Activated T-helper 2 cell treated with anti-CD3 and anti-CD28 coated beads, Interferon-gamma antibody, Interleukin-2, Interleukin-4, amounts not matched to agents 10 μg/mL and 5 μg/mL and 100 μg/mL, durations not matched to agents 14 hours and 24 hours and 36 hours (primary cell): ENCODE measurements at places on chromosomes 6 and 20. TPM values are rescaled to one million over a fixed set of nuclear protein-coding genes. Genes with fewer than 3 reads are reported as not detected.

The DNAH8 gene
- 0.05 TPM in 1 of 2 replicates, not detected in the other for total RNA-seq

- DNase-seq, result no peak
- no peak overlapping the region for H3K4me3 ChIP-seq
- no peaks in the 10 kb centered on the region for H3K27me3 ChIP-seq
- H3K4me1 ChIP-seq, result peaks cover 6% of the 10 kb centered on the region
Observed at GRCh38 chr20:36883977-36884535, 8.1 kb downstream of the TLDC2 start.

The PNLDC1 gene
- total RNA-seq, result 0.32 and 0.74 TPM in 2 replicates

DNA sequence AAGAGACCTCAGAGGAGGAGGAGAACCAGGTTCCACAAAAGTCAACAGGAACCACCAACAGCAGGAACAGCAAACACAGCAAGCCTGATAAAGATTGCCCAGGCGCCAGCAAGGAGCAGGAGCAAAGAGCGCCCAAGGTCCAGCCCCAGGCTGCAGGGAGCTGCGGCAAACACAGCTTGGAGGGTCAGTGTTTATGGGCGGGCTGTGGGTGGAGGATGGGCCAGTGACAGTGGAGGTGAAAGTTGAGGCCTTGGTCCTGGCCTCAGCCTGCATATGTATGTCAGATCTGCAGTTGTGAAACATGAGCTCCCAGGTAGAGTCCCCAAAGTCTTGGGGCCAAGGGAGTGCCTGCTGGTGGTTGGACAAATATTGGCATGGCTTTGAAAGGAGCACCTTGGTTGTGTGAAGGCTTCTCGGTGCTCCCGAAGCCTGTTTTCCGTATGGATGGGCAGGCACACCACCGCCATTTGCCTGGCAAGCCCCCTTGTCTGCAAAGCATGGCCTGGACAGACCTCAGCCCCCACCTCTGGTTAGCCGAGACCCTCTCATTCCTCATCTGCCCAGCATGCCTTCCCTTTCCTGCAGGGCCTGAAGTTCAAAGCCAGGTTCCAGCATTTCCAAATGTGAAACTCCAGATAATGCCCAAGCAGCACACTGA, 2.0 kb upstream of the CAPN11 start:
- H3K27ac ChIP-seq, result no peak overlapping the region
- peaks cover 16% of the 10 kb centered on the region for H3K4me1 ChIP-seq
- H3K4me3 ChIP-seq, result no peak overlapping the region
- no peak for DNase-seq
- no peaks in the 10 kb centered on the region for H3K27me3 ChIP-seq
- no peaks in the 10 kb centered on the region for H3K36me3 ChIP-seq

The MCCD1 gene
- total RNA-seq, result not detected in 2 replicates

DNA sequence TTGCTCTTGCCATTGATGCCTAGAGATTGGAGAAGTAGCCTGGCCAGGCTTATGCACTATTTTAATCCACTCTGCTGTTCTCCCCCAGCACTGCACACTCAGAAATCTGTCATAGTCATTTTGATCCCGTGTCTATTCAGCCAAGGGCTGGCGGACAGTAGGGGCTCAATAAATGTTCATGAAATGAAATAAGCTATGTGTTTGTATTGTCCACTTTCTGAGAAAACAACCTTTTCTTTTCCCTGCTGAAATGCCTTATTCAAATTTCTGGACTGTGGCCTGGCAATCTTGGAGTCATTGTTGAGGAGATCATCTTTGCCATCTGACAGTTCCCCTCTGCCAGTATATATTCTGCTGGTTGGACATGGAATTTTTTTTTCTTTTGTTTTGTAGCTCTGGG, 550.4 kb upstream of the MAP3K7 start:
- H3K36me3 ChIP-seq, result no peaks in the 10 kb centered on the region
- H3K4me3 ChIP-seq, result no peak overlapping the region
- H3K27ac ChIP-seq, result no peak overlapping the region
- DNase-seq, result no peak
- H3K4me1 ChIP-seq, result no peaks in the 10 kb centered on the region
- no peaks in the 10 kb centered on the region for H3K27me3 ChIP-seq

DNA sequence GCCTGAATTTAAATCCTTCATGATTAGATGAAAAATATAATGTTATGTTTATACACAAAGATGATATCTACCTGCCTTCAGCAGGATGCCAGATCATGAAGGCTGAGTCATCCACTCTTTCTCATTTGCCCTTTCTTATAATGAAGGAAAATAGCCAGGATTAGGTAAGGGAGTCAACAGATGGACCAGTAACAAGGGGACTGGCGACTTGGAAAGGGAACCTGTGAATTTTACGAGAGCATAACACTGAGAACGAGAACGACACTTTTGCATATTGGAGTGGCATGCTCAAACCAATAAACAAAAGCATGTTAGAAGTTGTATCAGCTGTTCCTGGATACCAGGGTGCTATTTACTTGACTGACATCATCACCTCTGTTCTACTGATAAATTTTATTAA, 154.0 kb downstream of the LAMP5 start:
- no peaks in the 10 kb centered on the region for H3K4me1 ChIP-seq
- no peak overlapping the region for H3K27ac ChIP-seq
- H3K27me3 ChIP-seq, result no peaks in the 10 kb centered on the region
- no peaks in the 10 kb centered on the region for H3K36me3 ChIP-seq
- no peak overlapping the region for H3K4me3 ChIP-seq

DNA sequence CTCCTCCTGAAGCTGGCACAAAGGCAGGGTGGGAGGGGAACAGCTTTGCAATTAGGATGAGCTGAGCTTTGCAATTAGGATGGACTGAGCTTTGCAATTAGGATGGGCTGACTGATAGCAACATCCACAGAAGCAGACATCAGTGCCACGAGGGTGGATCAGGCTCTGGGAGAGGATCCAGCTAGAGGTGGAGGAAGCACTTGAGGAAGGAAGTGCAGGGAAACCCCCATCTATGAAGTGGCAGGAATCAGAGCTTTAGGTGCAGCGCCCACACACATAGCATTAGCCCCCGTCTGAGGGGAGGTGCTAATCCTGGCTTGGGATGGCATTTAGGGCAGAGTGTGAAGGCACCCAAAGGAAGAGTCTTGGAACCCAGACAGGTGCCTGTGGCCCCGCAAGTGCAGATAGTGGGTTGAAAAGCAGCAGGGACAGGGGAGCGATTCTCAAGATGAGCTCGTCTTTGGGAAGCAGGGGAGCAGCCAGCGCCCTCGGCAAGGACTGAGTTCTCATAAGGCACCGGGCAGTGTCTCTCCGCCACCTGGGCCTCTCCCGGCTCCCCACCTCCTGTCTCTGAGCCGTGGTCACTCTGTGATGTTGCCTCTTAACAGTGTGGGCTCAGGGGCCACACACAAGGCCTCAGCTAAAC, 12.0 kb upstream of the THBS2 start:
- no peaks in the 10 kb centered on the region for H3K27me3 ChIP-seq
- H3K4me3 ChIP-seq, result no peak overlapping the region
- no peak for DNase-seq
- no peaks in the 10 kb centered on the region for H3K36me3 ChIP-seq
- H3K4me1 ChIP-seq, result no peaks in the 10 kb centered on the region

- no peak for DNase-seq
- H3K4me3 ChIP-seq, result peak overlapping the region; percentile 63
- peaks cover 19% of the 10 kb centered on the region for H3K36me3 ChIP-seq
- H3K27me3 ChIP-seq, result no peaks in the 10 kb centered on the region
- H3K27ac ChIP-seq, result peak overlapping the region; percentile 74
Observed at GRCh38 chr20:33686984-33687366, 790 bp upstream of the E2F1 start.

The CGA gene
- total RNA-seq, result 0.44 and 0.59 TPM in 2 replicates
